Activated naive CD8-positive, alpha-beta T cell treated with anti-CD3 and anti-CD28 coated beads for 36 hours (primary cell): ENCODE measurements at places on chromosomes 7 and 10. TPM values are rescaled to one million over a fixed set of nuclear protein-coding genes. Genes with fewer than 3 reads are reported as not detected.

- peaks cover 4% of the 10 kb centered on the region for H3K4me1 ChIP-seq
- no peak overlapping the region for H3K27ac ChIP-seq
- H3K27me3 ChIP-seq: no peaks in the 10 kb centered on the region
- no peak overlapping the region for H3K4me3 ChIP-seq
These were observed 14.3 kb downstream of the KLLN start for GRCh38 chr10:87849001-87849400.

The GNGT1 gene
- total RNA-seq: not detected

DNA sequence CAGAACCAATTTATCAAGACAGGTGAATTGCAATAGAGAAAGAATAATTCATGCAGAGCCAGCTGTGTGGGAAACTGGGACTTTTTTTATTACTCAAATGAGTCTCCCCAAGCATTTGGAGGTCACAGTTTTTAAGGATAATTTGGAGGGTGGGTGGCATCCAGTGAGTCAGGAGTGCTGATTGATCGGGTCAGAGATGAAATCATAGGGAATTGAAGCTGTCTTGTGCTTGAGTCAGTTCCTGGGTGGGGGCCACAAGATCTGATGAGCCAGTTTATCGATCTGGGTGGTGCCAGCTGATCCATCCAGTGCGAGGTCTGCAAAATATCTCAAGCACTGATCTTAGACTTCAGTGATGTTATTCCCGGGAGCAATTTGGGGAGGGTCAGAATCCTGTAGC is 9.9 kb upstream of the MYO1G start:
- peaks cover 37% of the 10 kb centered on the region for H3K4me1 ChIP-seq
- peaks cover 7% of the 10 kb centered on the region for H3K27me3 ChIP-seq
- DNase-seq: no peak
- no peak overlapping the region for H3K27ac ChIP-seq
- H3K4me3 ChIP-seq: no peak overlapping the region

DNA sequence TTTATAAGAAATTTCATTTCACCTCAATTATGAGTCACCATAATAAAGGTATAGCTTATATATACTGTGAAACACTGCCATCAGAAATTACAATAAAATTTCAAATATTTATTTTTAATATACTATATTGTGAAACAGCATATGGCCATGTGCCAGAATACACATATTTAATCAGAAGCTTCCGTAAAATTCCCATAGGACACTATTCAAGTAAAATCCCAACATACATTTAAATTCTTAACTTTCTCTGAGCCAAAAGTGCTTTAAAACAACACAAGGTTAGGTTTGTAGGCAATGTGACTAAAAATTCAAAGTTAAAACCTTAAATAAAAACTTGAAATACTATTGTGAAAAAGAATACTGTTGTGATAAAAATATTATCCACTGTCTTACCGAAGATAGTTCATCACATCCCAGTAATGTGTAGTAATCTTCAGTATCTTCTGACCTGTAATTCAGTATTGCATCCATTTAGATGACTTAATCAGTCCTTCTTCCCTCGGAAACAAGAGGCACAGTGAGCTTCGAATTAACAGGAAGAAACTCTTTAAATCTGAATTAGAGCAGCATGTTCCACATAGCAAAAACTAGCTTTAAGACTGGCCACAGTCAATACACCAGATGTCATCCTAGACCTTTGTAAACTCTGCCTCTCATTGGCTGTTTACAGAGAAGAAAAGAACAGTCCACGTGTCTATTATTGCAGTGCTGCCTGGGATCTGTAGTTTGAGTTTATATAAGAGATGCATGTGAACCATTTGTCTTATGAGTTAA is at the start of gene DNAJC12:
TSS of gene DNAJC12 (minus strand) at position 648 of the 774 bp plus-strand sequence. CDS start at position 471, 177 bp downstream.
- no peaks in the 10 kb centered on the region for H3K36me3 ChIP-seq
- peaks cover 8% of the 10 kb centered on the region for H3K4me1 ChIP-seq
- no peak for DNase-seq
- peak within 1 kb of the TSS; percentile 34 for H3K27ac ChIP-seq

GRCh38 chr7:50679218-50680007 is 103.3 kb downstream of the GRB10 start:
- H3K4me1 ChIP-seq: no peaks in the 10 kb centered on the region
- no peak overlapping the region for H3K4me3 ChIP-seq
- no peaks in the 10 kb centered on the region for H3K36me3 ChIP-seq
- no peak for DNase-seq
- no peaks in the 10 kb centered on the region for H3K27me3 ChIP-seq
- H3K27ac ChIP-seq: no peak overlapping the region
